ENCODE measurements at places on chromosomes 12 and 14.

GRCh38 chr14:25537846-25538455, 488.0 kb upstream of the STXBP6 start:
- DNase-seq, result peak; percentile 46

GRCh38 chr12:100208834-100209233, 8.2 kb downstream of the ACTR6 start:
- no peak for DNase-seq

- DNase-seq, result no peak
Observed at GRCh38 chr12:51890133-51890464, 2.2 kb downstream of the ANKRD33 start.

GRCh38 chr14:70908935-70909641, 1.8 kb downstream of the PCNX1 start:
- DNase-seq, result no peak

- DNase-seq, result peak; percentile 42
Observed at GRCh38 chr12:48198672-48198971, 4.5 kb downstream of the OR10AD1 start.

GRCh38 chr12:10540776-10541205, 35.1 kb downstream of the EIF2S3B start:
- no peak for DNase-seq

DNA sequence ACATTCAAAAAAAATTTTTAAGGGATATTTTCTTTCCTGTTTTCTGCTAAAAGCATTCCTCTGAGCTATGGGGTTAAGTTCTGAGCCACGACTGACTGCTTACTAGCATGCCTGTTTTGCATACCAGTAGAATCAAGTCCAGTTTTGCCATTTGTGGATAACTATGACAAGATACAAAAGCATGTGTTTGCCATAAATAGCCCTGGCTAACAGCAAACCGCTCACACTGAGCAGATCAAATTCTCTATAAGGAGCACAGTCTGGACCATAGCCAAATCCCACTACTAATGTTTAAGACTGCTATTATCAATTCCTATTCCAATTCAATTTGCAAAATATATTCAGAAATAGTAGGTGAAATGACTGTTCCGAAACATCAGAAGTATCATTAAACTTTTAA, 3.2 kb downstream of the CFL2 start:
- no peak for DNase-seq

- peak; percentile 95 for DNase-seq
Observed at GRCh38 chr14:89701211-89702043, 253.1 kb downstream of the EFCAB11 start.

DNA sequence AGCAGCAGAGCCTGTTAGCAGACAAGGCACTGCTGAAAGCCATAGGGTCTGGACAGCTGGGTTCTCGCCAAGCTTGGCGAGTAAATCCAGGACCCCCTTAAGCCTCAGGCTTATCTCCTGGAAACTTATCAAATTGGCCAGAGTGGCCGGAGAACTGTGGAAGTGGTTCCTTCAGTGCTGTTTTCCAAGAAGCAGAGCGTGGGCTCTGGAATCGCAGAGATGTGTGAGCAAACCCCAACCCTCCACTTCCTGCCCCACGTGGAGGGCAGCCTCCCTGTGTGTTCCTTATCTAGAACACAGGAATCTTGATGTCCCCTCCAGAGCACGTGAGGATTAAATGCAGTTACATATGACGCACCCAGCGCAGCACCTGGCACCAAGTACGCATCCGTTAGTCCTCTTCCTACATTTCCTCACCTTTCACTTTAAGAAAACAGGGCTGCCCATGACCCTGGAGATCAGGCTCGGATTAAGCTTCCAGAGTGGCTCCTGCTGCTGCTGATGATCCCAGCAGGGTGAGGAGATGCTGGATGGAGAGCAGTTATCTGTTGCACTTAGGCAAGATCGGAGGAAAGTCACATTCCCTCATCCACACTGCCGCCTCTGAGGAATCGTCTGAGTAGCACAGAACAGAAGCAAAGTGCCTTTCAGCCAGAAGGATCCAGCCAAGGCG, 35.0 kb downstream of the MMAB start:
- no peak for DNase-seq

DNA sequence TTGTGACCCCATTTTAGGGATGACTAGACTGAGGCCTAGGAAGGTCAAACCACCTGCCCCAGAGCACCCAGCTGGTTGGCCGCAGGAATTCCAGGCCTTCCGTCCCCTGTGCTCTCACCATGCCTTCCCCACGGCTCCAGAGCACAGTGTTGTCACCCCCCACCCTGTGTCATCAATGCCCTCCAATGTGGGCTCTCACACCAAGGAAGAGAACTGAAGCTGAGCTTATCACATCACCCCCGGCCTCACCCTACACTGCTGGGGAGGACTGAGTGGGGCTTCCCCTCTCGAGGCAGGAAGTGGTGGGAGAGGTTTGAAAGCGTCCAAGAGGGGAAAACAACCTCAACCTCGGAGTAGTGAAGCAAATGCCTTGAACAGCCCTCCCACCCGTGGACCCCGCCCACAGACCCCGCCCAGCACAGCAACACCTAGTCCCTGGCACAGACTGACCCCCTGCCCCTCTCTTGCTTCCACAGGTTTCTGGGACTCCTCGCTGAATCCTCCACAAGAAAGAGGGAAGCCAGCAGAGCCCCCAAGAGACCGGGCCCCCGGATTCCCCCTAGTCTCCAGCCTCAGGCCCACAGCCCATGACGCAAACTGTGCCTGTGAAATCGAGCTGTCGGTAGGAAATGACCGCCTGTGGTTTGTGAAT, 97.2 kb downstream of the LGMN start:
- peak; percentile 55 for DNase-seq

- no peak for DNase-seq
Observed at GRCh38 chr12:44876544-44877410, 662 bp upstream of the NELL2 start.

DNA sequence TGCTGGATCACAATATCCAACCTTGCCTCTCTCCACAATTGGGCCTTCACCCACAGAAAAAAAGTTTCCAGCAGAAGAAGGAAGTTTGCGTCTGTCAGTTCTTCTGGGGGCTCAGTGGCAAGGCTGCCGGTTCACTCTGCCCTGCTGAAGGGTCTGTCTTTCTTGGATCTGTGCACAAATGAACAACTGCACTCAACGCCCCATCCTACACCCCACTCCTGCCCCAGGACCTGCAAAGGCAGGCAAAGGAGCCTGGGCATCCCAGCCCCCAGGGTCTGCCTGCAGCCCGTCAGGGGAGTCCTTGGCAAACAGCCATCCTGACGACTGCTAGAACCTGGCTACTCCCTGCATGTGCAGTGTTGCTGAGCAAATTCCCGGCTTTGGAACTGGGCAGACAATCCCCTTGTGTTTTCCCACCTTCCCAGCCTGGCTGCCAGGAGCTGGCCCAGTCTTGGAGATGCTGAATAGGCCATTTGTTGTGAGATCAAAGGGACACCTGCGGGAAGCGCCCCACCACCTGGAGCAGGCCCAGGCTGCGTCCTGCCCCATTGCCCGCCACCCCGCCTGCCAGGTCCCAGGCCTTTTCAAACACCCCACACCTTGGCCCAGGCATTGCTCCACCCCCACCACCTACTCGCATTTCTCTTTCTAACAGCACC, 311.9 kb downstream of the BCL11B start:
- DNase-seq, result peak; percentile 34

DNA sequence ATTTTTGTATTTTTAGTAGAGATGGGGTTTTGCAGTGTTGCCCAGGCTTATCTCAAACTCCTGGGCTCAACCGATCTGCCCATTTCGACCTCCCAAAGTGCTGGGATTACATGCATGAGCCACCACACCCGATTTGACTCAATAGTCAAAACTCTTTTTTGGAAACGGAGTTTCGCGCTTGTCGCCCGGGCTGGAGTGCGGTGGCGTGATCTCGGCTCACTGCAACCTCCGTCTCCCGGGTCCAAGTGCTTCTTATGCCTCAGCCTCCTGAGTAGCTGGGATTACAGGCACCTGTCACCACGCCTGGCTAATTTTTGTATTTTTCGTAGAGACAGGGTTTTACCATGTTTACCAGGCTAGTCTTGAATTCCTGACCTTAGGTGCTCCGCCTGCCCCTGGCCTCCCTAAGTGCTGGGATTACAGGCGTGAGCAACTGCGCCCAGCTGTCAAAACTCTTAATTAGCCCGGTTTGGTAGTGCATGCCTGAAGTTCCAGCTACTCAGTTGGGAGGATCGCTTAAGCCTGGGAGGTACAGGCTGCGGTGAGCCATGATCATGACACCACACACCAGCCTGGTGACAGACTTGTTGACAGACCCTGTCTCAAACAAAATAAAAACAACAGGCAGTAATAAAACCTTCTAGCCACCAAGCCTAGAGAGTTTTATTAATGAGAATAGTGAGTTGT, 12.4 kb downstream of the MED21 start:
- no peak for DNase-seq

GRCh38 chr12:51517800-51518199, 73.2 kb upstream of the SCN8A start:
- DNase-seq, result no peak

GRCh38 chr14:91303091-91303923, 58.8 kb upstream of the GPR68 start:
- peak; percentile 80 for DNase-seq

GRCh38 chr12:85468356-85469157, 188.5 kb downstream of the ALX1 start:
- peak; percentile 27 for DNase-seq

GRCh38 chr14:63508033-63508432, 35.1 kb downstream of the PPP2R5E start:
- DNase-seq, result no peak

GRCh38 chr14:61179061-61179690, 102.0 kb downstream of the TMEM30B start:
- DNase-seq, result no peak

GRCh38 chr12:110001596-110001995, 2.4 kb downstream of the ANKRD13A start:
- DNase-seq, result no peak

DNA sequence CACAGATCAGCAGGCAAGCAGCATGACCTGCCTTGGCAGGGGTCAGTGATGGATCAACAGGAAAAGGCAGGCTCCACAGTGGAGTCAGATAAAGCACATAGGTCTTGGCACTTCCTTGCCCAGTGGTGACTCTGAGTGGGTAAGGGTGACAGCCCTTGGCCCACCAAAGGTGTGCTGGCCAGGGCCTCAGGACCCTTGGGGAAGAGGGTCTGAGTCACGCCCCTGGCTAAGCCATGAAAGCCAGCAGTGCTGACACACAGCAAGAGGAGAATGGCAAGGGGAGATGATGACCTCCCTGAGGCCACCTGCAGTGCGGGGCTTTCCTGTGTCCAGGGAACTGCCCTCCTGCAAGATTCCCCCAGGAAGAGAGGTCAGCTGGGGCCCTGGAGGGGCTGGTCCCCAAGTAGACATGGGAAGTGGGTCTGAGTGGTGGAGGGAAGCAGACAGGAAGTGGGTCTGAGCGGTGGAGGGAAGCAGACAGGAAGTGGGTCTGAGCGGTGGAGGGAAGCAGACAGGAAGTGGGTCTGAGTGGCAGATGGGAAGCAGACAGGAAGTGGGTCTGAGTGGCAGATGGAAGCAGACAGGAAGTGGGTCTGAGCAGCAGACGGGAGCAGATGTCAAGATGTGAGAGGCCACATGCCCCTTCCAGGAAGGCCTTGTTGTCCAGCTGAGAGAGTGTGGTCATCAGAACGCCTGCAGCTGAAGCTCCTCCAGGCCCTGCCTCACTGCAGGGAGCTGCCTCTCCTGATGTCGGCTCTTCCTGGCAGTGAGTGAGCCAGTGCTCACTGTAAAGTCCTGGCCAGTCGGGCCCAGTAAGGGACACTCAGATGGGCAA, 34.8 kb downstream of the DIO3 start:
- peak; percentile 24 for DNase-seq

- no peak for DNase-seq
Observed at GRCh38 chr14:22456998-22457594, 131.9 kb downstream of the DAD1 start.

DNA sequence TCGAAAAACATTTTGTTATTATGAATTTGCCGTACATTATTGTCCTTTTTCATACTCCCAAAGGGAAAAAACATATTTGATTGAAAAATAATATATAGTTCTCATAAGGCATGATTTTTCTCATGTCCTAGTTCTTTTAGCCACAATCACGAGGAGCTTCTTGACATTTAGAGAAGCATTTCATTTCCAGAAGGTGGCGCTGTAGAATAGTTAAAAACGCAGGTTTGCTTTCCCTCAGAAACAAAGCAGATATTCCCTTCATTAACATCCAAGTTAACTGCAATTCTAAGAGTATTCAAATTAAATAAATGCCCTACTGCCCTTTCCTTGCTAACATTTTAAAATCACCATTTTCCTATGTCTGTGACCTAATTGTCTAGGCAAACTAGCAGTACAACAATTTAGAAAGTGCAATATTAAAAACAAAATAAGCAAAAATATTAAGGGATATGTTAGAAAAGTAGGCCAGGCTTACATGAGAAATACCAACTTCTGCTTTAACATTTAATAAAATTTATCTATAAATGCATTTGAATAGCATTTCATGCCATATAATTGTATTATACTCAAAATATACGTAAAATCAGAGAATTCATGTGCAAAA, 10.9 kb upstream of the PIK3C2G start:
- peak; percentile 90 for DNase-seq

- DNase-seq, result no peak
Observed at GRCh38 chr12:42730291-42730690, 140.7 kb upstream of the PRICKLE1 start.

GRCh38 chr14:59435987-59436386, 29.2 kb downstream of the GPR135 start:
- DNase-seq, result no peak

GRCh38 chr12:117874842-117875434, 93.9 kb downstream of the KSR2 start:
- DNase-seq, result peak; percentile 86

- no peak for DNase-seq
Observed at GRCh38 chr12:56720731-56721151, 4.4 kb downstream of the NACA start.

GRCh38 chr14:54252072-54252730, 144.6 kb upstream of the CDKN3 start:
- no peak for DNase-seq

- DNase-seq, result no peak
Observed at GRCh38 chr12:113016796-113017195, 38.5 kb downstream of the OAS2 start.

GRCh38 chr14:90548455-90548854, 151.6 kb downstream of the CALM1 start:
- no peak for DNase-seq

Measured in stomach (tissue), 19 donors.